T1000 (cell line): ENCODE measurements at places on chromosomes 5 and 9.

- no peak for DNase-seq
Measured at GRCh38 chr9:444528-444927, 229.9 kb downstream of the DOCK8 start.

DNA sequence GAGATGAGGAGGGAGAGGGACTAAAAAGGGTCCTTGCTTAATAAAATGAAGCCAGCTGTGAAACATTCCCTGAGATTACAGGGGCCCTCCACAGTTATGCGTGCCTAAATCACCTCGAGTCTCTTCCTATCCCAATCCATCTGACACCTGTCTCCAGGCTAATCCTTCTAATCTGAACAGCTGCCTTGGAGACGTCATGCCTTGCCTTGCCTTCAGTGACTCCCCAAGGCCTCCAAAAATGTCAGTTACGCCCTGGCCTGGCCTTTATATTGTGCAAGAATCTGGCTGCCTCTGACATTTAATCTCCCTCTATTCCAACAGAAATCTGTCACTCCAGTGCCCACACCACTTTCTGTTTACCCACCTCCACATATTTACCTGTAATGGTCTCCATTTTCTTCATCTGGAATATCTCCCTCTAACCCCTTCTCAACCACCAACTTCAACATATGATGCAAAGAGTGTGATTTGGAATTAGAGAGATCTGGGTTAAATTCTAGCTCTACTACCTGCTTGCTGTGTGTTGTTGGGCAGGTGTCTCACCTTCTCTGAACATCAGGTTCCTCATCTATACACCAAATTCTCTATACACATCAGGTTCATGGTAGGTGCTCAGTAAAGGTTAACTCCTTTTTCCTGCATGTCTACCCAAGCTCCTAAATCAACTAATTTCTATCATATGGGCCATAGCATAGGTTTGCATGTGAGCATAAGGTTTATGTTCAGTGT, 57.9 kb downstream of the PTCD2 start:
- no peak for DNase-seq

DNA sequence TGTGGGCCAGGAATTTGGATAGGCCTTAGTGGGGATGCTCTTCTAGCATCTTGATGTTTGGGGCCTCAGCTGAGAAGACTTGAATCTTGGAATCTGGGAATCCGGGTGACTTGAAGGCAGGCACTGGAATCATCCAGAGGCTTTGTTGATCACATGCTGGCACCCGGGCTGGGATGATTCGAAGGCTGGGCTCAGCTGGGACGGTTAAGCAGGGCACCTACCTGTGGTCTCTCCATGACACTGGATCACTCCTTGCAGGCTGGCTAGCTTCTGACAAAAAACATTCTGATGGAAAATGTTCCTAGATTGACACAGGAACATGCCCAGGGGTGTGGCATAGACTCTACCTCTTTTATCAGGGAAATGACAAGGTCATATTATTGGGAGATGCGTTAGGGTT, 149.1 kb downstream of the TENT4A start:
- no peak for DNase-seq

DNA sequence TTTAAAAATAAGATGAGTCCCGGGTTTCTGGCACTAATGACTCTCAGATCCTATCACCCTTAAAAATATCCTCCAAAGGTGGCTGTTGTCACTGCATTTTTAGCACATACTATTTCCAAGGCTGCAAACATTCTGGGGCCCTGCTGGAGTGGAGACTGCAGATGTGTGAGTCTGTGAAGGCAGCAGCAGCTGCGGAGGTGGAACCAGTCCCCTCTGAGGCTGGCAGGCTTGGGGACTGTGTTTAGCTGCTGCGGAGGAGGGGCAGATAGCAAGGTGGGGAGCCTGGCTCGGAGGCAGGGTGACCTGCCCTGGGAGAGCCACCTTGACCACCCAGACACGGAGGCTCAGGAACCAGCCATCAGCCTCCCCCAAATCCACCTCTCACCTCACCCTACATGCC, 77.0 kb downstream of the C5orf15 start:
- no peak for DNase-seq

DNA sequence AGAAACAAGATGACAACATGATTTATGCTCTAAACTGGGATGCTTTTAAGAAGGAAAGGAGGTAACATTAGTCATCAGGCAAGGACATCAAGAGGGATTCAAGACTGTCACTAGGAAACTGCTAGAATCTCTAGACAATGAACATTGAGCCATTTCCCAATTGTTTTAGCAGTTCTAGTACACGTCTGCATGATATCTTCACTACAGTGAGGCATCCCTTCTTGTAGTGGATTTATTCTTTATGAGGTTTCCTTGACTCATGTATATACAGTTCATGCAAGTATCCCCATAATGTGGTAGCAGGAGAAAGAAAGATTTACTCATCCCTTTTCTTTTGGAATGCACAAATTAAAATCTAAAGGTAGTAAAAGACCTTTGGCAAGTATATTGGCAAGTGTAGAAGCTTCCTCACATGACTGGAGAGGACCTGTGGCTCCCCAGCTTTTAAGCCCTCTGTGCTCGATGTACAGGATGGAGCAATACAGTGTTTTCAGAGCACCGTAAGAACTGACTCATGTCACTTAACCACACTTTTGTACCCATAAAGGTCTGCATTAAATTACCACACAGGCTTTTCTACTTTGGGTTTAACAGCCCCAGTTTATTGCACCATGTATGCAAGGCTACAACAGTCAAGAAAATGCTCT, 335.9 kb downstream of the SEMA5A start:
- DNase-seq: no peak

- no peak for DNase-seq
Measured at GRCh38 chr9:13929013-13929412, 384.9 kb downstream of the NFIB start.

- no peak for DNase-seq
Measured at GRCh38 chr5:68268101-68268851, 52.7 kb downstream of the PIK3R1 start.

DNA sequence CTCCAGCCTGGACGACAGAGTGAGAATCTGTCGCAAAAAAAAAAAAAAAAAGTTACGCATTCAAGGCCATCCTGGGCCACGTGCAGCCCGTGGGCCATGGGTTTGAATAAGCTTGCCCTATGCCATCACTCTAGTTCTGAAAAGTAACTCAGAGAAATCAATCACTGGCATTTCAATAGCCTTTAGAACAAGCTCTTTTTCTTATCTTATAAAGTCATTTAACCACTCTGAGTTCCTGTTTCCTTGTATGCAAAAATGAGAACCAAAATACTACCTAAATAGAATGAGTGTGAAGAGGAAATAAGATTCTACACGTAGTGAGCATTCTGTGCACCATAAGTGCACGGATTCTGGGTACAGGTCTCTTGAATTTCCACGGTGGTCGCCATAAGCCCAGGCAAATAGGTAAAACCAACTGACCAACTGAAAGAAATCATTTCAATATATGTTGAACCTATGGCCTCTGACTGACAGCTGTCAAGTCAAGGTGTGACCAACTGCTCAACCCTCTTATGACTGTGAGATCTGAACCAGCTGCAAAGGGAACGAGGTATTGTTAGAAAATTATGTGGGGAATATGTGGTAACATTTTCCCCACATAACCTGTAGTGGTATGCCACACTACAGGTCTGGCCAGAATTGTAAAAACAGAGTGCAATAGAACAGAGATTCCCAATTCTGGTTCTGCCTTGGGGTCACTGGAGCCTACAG, 143.9 kb upstream of the LHFPL2 start:
- no peak for DNase-seq

- DNase-seq: no peak
Measured at GRCh38 chr5:83031381-83031780, 45.8 kb downstream of the TMEM167A start.
